ENCODE measurements at places on chromosomes 4 and X.

DNA sequence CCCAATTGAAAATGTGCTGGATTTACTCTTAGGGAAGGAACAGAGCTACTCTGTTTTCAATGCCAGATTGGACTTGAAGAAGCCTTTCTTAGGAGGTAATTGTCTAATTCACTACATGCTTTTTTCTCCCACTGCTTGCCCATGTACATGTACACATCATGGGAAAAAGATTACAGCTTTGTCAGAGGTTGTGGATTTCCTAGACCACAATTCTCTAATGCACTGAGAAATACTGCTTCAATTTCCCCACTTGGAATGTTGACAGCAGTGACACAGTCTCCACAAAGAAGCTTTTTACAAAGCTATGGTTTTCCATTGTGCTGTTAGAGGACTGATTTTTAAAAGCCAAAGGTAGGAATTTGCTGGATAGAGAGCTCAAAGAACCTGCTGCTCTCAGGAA, 19.5 kb downstream of the ZAR1 start:
- no peak for DNase-seq

- DNase-seq, result no peak
Measured at GRCh38 chr4:114600672-114601071, 2.1 kb downstream of the UGT8 start.

- no peak for DNase-seq
Measured at GRCh38 chr4:46258431-46258830, 131.5 kb downstream of the GABRA2 start.

GRCh38 chrX:76617020-76617419, 189.5 kb downstream of the MAGEE1 start:
- no peak for DNase-seq

GRCh38 chrX:134875671-134876070, 115.1 kb upstream of the SMIM10 start:
- DNase-seq, result no peak

DNA sequence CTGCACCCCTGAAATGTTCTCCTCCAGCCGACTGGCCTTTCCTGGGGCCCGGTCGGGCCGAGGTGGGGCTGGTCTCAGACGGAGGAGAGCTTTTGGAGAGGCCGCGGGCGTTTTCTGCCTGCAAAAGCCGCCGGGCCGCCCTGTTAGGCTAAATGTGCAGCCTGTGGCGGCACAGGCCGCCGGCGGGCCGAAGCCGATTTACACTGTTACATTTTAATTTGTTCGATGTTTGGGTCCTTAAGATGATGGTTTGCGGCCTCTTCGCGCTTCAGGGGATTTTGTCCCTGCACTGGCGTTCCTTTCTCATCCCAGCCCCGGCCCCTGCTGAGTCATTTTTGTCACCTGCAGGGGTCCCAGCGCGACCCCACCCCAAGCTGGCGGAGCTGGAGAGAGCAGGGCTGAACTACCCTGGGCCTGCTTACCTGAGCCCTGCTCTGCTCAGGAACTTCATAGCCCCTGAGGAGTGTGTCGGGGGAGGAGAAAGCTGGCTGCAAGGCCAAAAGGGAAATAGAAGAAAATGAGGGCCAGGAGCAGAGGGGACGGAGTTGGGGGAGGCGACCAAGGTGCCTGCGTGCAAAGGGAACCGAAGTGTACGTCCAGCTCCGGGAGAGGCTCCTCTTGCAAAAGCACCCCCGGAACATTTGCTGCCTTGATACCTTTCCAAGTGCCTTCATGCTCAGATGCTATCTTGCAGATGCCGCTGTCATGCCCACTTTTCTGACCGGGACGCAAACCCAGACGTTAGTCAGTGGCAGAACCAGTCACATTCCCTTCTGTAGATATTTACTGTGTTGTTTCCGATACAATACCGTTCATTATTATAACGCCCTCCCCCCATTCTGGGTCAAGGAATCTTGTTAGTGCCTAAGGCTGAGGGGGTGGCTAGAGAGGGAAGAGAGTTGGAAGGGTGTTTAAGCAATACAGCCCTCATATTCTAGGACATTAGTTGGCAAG, 977 bp upstream of the RBBP7 start:
- DNase-seq, result no peak

- DNase-seq, result no peak
Measured at GRCh38 chr4:110195561-110196205, 2.7 kb downstream of the ELOVL6 start.

DNA sequence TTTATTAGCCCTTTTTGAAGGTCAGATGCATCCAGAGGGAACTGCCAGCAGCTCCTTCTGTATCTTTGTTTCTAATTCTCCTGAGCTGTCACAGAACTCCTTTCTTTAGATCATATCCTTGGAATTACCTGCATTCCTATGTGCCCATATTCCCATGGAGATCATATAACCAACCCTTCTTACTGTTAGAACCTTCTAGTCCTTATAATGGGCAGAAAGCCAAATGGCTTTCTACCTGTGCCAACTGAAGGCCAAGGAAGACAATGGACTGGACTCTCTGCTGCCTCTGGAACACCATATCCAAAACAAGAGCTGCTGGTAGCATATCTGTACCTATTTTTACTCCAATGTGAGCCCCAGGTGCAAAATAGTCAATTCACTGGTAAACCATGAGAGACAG, 60.7 kb downstream of the TBC1D9 start:
- no peak for DNase-seq

GRCh38 chr4:26884486-26884988, 23.9 kb downstream of the STIM2 start:
- DNase-seq, result no peak

DNA sequence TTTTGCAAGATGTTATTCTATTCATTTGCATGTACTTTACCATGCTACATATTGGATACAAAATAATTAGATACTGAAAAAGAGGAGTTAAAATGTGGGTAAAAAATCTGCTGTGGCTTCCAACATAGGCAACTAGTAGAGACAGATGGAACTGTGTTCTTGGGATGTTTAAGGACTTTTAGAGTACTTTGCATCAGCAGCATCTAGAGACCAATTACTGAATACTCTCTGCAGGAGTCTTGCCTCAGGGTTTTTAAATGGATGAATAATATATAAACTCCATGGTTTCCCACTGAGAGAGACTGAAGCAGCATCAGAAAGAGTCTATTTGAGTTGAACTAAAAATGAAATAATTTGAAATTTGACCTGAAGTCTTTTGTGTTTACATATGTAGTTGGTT, 676.7 kb downstream of the GALNTL6 start:
- DNase-seq, result no peak

GRCh38 chrX:66833426-66833825, 194.5 kb upstream of the EDA2R start:
- no peak for DNase-seq

DNA sequence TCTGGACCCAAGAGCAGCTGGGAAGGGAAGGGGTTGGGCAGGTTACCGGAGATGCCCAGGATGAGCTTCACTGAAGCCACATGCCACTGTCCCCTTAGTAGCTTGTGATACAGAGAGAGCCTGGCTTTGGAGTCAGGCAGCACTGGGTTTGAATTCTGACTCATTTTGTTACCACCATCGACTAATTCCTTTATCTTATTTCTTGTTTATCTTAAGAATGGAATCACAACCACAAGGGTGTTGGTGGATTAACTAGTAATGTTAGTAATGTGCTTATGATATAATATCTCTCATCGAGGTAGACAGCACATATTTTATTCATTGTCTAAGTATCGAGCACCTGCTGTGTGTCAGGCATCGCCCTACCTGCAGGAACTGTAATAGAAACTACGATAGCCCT, 17.7 kb upstream of the STX18 start:
- DNase-seq, result no peak

DNA sequence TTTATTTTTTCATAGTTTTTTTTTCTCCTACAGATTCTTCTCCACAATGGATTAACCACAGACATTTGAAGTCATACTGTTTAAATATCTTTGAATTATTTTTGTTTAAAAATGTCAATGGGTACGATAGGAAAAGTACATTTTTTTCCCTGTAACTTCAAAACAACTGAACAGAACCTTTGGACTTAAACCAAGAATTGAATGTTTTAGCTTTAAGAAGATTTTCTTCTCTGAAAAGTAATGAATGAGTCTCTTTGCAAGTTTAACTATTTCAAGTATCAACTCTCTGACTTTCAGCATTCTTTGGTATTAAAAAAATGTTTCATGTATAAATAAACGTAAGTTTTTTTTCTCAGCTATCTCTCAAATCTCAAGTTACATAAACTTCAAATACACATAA, 364.3 kb downstream of the FBXO8 start:
- no peak for DNase-seq

DNA sequence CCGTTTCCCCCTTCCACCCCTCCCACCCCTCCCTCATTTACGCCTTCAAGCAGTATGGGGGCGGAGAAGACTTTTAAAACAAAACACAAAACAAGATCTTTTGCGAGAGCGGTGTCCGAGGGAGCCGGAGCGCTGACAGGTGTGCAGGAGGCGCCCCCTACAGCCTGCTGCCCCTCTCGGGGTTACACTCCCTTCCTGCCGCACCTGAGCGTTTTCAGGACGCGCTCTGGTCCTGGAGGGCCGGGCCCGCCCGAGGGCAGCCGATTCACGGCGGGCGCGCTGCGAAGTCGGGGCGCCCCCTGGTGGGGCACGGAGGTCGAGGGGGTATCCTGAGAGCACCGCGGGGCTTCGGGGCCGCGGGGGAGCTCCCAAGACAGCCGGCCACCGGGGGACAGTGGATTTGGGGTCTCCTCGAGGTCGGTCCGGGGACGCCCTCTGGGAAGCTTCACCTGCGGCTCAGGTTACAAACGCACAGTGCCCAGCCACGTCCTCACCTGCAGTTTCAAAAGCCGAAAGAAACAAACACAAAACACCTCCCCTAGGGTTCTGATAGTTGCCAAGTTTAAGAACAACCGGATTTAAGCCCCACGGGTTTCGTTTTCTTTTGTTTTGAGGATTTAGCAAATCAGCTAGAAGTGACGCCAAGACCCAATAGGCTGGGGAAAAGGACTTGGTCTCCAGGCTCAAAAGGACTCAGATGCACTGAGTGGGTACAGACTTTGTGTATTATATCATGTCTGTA, 8.0 kb upstream of the NEUROG2 start:
- no peak for DNase-seq

GRCh38 chr4:60648774-60649173, 551.4 kb upstream of the ADGRL3 start:
- no peak for DNase-seq

- no peak for DNase-seq
Measured at GRCh38 chr4:95411371-95412088, 137.2 kb downstream of the UNC5C start.

DNA sequence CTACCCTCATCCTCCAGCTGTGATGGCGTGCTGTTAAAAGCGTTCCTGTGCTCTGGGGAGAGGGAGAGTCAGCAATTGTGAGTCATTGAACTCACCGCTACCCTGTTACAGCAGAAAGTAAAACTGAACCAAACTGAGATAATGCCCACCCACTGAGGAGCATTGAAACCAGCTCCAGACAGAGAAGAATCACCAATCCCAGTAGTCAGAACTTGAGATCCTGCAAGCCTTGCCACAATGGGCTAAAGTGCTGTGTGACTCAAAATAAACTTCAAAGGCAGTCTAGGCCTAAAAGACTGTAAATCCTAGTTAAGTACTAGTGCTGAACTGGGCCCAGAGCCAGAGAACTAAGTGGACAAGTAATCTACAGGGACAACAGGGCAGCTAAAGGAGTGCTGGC, 1394.2 kb upstream of the DIAPH2 start:
- DNase-seq, result no peak

GRCh38 chr4:152972821-152973628, 36.9 kb downstream of the FHDC1 start:
- DNase-seq, result no peak

All from left renal cortex interstitium (tissue), 4 donors.